ENCODE measurements at places on chromosomes 16 and 17.

DNA sequence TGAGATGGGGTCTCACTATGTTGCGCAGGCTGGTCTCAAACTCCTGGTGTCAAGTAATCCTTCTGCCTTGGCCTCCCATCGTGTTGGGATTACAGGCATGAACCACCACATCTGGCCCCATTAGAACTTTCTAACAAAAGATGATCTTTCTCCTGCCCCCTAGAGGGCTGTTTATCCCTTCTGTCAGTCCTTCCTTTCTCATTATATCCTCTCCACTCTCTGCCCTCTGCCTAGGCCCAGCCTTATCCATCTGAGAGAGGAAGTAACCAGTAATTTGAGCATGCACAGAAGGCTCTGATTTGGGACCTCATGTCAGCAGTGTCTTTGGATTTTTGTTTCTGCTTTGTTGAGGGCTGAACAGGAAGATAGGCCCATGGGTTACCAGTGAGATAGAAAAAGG lies 4.4 kb upstream of the DHX40 start:
- H3K27me3 ChIP-seq = no peaks in the 10 kb centered on the region
- H3K4me3 ChIP-seq = no peak overlapping the region
- H3K36me3 ChIP-seq = peaks cover 4% of the 10 kb centered on the region
- H3K4me1 ChIP-seq = peaks cover 5% of the 10 kb centered on the region
- DNase-seq = no peak

GRCh38 chr16:52773026-52773425 lies 226.1 kb upstream of the TOX3 start:
- no peaks in the 10 kb centered on the region for H3K27me3 ChIP-seq
- no peak overlapping the region for H3K4me3 ChIP-seq
- no peak for DNase-seq
- H3K36me3 ChIP-seq = no peaks in the 10 kb centered on the region
- no peaks in the 10 kb centered on the region for H3K4me1 ChIP-seq
- H3K27ac ChIP-seq = no peak overlapping the region

DNA sequence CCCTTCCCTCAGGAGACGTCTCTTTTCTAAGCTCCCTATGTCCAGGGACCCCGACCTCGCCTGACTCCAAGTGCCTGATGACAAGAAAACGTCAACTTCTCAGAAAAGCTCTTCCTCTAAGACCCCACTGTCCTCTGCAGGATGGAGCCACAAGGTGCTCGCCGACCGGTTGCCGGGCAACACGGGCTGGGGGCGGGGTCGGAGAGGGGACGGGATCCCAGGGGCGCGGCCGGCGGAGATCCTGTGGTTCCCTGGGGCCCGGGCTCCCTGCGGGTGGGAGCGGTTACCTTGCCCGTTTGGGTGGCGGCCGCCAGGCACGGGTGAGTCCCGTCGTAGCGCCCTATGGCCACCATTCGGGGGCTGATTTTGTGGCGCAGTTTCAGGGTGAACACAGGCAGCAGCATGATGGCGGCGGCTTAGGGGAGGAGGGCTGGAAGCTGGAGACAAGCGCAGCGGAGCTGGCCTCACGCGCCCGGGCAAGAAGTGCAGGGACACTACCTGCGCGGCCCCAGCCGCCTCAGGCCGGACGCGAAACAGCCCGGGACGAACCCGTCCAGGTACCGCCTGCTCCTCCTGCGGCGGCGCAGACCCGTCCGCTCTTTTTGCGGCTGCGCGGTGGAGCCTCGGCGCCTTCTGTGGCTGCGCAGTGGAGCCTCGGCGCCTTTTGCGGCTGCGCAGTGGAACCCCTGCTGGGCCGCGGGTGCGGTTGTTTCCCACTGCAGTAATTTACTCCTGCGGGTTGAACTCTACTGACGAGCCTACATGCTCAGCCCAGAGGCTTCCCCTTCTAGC lies at the start of gene BBS2:
Gene BBS2 (minus strand): TSS at position 566 of the 792 bp plus-strand sequence. CDS start 162 bp downstream, at position 404.
- H3K4me1 ChIP-seq = peaks cover 26% of the 10 kb centered on the region
- no peaks in the 10 kb centered on the region for H3K36me3 ChIP-seq
- DNase-seq = peak; percentile 84
- no peaks in the 10 kb centered on the region for H3K27me3 ChIP-seq

- no peak overlapping the region for H3K4me3 ChIP-seq
- H3K27me3 ChIP-seq = no peaks in the 10 kb centered on the region
- DNase-seq = no peak
- no peaks in the 10 kb centered on the region for H3K4me1 ChIP-seq
- no peak overlapping the region for H3K27ac ChIP-seq
Observed at GRCh38 chr16:78605548-78606101, 506.2 kb downstream of the WWOX start.

GRCh38 chr17:4293572-4293971 lies 29.8 kb upstream of the ANKFY1 start:
- H3K4me1 ChIP-seq = no peaks in the 10 kb centered on the region
- H3K27me3 ChIP-seq = no peaks in the 10 kb centered on the region
- H3K27ac ChIP-seq = no peak overlapping the region
- no peak overlapping the region for H3K4me3 ChIP-seq
- peaks cover 28% of the 10 kb centered on the region for H3K36me3 ChIP-seq
- no peak for DNase-seq

DNA sequence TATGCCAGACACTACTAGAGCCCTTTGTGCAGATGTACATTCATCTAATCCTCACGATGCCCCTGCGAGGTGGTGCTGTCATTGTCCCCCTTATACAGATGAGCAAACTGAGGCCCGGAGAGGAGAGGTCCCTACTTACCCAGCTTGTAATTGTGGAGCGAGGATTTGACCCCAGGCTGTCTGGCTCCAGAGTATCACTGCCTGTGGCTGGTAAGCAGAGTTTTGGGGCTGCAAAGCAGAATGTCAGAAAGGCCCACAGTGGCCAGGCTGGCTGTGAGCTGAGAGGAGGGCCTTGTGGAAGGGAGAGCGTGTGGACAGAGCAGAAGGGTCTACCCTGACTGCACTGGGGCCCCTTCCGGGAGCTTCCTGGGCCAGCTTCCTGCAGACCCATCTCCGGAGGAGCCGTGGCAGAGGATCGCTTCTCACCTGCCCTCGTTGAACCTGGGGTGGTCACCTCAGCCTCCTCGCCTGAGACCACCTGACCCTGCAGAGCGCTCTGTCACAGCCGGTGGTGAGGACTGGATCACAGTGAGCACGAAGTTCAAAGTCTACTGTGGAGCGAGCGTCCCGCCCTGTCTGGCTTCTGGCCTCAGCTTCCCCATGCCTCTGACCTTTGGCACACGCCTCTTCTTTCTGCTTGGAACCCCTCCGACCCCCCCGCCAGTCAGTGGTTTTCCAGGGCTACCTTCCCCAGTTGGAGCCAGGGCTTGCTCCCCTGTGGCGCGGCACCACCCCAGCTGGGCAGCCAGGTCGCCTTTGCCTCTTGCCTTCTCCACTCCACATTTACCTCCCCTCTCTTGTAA lies 12.1 kb downstream of the CMIP start:
- no peak overlapping the region for H3K27ac ChIP-seq
- peaks cover 8% of the 10 kb centered on the region for H3K4me1 ChIP-seq
- no peaks in the 10 kb centered on the region for H3K27me3 ChIP-seq
- no peak overlapping the region for H3K4me3 ChIP-seq
- no peaks in the 10 kb centered on the region for H3K36me3 ChIP-seq
- DNase-seq = no peak

GRCh38 chr16:85588562-85589503 lies 24.3 kb upstream of the GSE1 start:
- no peaks in the 10 kb centered on the region for H3K4me1 ChIP-seq
- DNase-seq = no peak
- H3K27ac ChIP-seq = no peak overlapping the region

GRCh38 chr16:54459509-54460262 lies 173.1 kb upstream of the IRX3 start:
- no peaks in the 10 kb centered on the region for H3K27me3 ChIP-seq
- H3K4me1 ChIP-seq = no peaks in the 10 kb centered on the region
- no peaks in the 10 kb centered on the region for H3K36me3 ChIP-seq
- H3K27ac ChIP-seq = no peak overlapping the region
- DNase-seq = no peak

DNA sequence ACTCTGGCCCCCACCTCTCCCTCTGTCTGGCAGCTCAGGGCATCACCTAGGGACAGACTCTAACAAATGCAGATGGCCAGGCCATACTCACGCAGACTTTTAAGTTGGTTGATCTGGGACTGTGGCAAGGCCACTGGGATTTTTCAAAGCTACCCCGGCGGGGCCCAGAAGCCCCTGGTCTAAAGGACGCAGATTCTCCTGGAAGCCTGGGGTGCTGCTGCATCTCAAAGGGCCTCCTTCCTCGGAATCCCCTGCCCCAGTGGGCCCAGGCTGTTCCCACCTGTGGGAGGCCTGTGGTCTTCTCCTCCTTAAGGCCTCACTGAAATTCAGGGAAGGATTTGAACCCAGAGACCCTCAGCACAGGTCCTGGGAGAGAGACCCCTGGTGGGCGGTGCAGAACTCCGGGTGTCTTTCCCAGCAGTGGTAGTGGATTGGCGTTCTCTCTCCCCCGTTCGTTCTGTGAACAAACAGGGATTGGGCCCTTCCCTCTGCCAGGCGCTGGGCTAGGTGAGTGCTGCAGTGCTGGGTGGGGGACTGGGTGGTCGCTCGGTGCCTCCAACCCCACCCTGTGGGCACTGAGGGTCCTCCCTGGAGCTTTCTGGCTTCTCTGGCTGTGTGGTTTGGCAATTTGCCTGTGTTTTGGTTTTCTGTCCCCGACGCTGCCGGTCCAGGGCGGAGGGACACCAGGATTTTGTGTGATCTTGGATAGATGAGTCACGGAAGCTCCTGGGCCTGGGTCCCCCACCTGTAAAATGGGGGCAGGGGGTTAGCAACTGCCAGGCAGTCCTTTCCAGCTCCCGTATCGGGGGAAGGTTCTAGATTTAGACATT lies 160.5 kb upstream of the GSE1 start:
- peaks cover 51% of the 10 kb centered on the region for H3K4me1 ChIP-seq
- H3K36me3 ChIP-seq = no peaks in the 10 kb centered on the region
- no peaks in the 10 kb centered on the region for H3K27me3 ChIP-seq

GRCh38 chr16:35725949-35726348 lies 2266.5 kb downstream of the TP53TG3F start:
- H3K27ac ChIP-seq = no peak overlapping the region
- DNase-seq = no peak
- no peaks in the 10 kb centered on the region for H3K4me1 ChIP-seq
- no peaks in the 10 kb centered on the region for H3K27me3 ChIP-seq

- no peak overlapping the region for H3K27ac ChIP-seq
- H3K4me3 ChIP-seq = no peak overlapping the region
- H3K27me3 ChIP-seq = no peaks in the 10 kb centered on the region
- no peak for DNase-seq
- no peaks in the 10 kb centered on the region for H3K36me3 ChIP-seq
Observed at GRCh38 chr17:53819956-53820355, 2.8 kb upstream of the KIF2B start.

- no peaks in the 10 kb centered on the region for H3K4me1 ChIP-seq
- no peaks in the 10 kb centered on the region for H3K36me3 ChIP-seq
- H3K27ac ChIP-seq = peak overlapping the region; percentile 58
Observed at GRCh38 chr16:89711601-89712273, 9.0 kb downstream of the VPS9D1 start.

DNA sequence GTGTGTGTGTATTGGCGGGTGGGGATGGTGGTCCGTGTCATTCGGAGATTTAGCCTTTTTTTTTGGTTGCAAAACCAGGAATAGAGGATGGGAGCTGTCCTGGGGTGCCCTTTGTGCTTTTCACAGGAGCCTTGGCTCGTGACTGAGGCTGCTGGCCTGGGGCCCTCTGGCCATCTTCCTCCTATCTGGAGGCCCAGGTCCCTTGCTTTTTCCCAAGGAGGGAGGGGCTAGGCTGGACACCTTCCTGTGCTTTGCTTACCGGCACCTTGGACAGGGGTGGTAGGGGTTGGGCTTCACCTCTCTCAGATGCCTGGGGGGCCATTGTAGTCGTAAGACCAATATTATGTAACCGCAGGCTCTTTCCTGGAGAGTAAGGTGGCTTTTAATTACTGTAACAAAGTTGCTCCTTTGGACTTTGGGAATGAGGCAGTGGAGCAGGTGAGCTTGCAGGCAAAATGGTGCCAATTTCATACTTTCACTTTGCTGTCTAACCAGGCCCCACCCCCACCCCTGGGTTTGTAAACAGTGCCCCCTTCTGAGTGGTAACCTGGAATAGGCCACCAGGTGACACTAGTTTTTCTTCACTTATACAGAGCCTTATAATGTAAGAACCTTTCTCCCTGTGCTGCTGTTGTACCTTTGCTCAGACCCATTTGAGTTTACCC lies 1.2 kb downstream of the DYNLL2 start:
- no peaks in the 10 kb centered on the region for H3K27me3 ChIP-seq
- peak overlapping the region; percentile 94 for H3K27ac ChIP-seq
- peaks cover 23% of the 10 kb centered on the region for H3K4me1 ChIP-seq
- peak overlapping the region; percentile 88 for H3K4me3 ChIP-seq

DNA sequence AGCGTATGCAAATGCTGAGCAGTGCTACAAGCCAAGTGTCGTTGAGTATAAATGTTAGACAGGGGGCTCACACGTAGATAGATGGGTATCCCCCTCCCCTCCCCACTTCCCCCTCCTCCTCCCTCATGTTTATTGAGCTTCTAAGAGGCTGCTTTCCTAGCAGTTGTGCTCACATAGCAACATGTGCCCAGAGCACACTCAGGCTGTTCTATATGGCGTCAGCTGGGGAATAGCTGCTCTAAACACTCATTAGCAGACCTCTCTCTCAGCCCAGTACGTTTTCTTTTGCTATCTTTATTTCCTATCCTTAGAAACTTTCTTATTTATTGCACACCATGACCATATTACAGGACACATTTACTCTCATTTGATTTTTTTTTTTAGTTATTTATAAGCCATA lies 1.8 kb downstream of the KCNJ2 start:
- DNase-seq = no peak
- H3K4me3 ChIP-seq = no peak overlapping the region
- no peaks in the 10 kb centered on the region for H3K36me3 ChIP-seq
- no peak overlapping the region for H3K27ac ChIP-seq
- no peaks in the 10 kb centered on the region for H3K4me1 ChIP-seq

DNA sequence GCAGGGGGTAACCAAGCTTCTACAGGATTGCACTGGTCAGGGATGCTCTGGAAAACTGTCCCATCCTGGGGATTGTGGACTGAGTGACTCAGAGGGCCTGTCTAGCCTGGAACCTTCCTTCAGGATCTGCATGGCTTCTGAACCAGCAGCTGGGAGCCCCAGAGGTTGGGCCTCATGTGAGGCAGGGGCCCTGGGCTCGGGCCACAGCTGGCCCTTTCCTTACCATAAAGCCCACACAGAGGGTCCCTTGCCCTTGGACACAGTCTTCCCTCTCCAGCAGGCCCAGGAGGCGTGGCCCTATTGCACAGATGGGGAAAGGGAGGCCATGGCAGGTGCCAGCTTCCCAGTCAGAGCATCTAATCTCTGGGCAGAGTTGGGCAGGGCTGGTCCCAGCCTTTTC lies 30.5 kb downstream of the ADCY7 start:
- DNase-seq = no peak
- H3K27ac ChIP-seq = peak overlapping the region; percentile 10
- H3K36me3 ChIP-seq = peaks cover 97% of the 10 kb centered on the region
- no peak overlapping the region for H3K4me3 ChIP-seq

DNA sequence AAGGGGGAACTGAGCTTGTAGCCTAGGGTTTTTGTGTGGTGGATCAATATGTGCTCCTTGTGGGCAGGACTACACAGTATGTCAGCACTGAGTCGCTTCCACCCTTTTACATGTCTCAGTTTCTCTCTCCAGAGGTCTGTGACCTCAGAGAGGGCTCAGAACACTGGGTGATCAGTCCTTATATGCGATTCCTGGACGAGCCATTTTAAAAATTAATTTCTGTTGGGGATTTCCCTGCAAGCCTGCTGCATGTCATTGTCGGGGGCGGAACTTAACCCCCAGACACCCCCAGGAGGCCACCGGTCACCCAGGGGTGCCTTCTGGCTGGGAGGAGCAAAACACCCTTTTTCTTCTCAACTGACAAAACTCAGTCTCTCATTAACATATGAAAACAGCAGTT lies 14.1 kb downstream of the DHRS7B start:
- H3K4me3 ChIP-seq = no peak overlapping the region
- no peaks in the 10 kb centered on the region for H3K36me3 ChIP-seq
- H3K4me1 ChIP-seq = no peaks in the 10 kb centered on the region
- no peaks in the 10 kb centered on the region for H3K27me3 ChIP-seq
- H3K27ac ChIP-seq = no peak overlapping the region
